ENCODE measurements at places on chromosomes 4 and X.

- no peak for DNase-seq
These were observed 19.0 kb downstream of the ATP8A1 start for GRCh38 chr4:42637867-42638266.

DNA sequence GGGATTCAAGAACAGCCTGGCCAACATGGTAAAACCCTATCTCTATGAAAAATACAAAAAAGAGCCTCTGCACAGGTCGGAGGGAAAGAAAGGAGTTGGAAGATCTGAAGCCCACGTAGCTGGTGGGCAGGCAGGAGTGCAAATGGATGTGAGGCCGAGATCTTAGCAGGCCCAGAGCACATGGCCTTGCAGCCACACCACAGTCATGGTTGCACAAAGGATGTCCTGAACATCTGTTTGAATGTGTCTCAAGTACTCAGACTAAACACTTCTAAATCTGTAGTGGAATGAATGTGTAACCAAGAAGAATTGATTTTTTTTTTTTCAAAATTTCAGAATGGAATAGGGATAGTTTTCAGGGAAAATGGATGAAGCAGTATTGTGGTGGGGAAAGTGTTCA, 10.8 kb downstream of the CA5B start:
- no peak for DNase-seq

GRCh38 chrX:45986971-45987370, 558.2 kb downstream of the ZNF674 start:
- no peak for DNase-seq

GRCh38 chrX:134600714-134601113, 57.6 kb downstream of the PLAC1 start:
- no peak for DNase-seq

DNA sequence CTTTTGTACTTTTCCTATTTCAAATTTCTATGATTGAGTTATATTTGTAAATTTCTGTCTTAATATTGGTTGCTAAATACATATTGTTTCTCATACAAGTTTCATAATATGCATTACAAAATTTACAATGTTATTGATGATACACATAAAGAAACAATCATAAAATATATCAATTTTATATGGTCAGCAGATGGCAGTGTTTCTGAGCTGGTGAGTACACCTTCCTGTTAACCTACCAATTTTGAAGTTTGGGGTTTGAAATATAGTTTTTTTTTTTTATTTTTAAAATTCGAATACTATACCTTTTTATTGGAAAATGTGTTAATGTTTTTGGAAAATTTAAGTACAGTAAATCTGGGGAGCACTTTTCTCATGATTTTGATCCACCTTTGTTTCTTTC, 1953.1 kb upstream of the ADGRL3 start:
- no peak for DNase-seq

DNA sequence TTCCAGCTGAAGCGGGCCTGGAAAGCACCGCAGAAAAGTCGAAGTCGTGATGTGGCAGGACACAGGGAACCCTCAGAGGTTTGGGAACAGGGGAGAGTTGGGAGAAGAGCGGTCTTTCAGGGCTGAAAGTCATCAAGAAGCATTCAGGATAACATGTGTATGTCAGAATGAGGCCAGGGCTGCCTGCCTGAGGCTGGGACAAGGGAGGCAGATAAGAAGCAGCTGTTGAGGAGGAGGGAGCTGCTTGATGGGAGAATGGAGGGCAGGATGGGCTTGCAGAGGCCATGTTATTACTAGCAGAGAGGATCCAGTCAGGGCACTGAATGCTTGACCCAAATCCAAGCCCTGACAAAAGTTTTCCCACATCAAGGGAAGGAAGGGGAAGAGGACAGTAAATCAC, 132.0 kb downstream of the ATG4A start:
- DNase-seq = no peak

DNA sequence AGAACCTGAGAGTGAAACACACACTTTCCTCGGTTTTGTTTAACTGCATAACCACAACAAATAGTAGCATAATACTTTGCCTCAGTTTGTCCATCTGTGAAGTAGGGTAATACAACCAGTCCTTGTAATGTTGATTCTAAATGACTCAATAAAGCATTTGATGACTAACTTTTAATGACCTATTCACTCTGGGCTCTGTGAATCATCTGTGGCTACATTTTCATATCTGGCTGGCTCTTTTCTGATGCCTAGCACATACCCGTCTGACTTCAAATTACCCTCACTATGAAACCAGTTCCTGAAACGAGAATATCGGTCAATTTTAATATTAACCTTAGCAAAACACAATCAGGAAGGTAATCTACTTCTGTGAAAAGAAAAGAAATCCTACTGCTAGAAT, 151.0 kb downstream of the SH2D1A start:
- no peak for DNase-seq

DNA sequence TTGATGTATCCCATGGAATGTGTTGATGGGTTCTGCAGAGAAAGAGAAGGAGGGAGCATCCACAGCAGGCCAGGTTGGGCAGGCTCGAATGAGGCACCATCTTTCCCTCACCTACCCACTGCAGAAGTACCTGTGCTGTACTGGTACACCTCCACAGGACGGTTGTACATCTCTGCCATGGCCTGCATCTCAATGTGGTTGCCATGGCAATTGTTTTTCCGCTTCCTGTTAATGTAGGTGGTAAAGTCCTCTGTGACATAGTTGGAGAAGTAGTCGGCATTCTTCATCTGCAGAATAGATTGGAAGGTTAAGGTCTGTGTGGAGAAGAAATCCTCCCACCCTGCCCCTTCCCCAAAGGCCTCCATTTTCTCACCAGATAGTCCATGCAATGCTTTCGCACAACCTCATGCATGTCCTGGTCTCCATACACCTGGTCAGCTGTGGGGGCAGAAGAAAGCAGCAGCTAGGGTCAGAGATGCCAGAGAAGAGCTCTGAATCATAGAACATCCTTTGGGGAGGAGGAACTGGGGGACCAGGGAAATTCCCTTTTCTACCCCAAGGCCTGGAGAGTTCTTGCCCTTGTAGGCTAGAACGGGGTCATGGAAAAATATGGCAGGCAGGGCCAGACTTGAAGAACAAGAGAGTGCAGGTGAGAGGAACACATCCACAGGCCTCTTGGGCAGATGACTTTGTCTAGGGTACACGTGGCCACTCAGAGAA, 15.9 kb upstream of the PIM2 start:
- no peak for DNase-seq

GRCh38 chr4:108168160-108168670, 517 bp downstream of the LEF1 start:
- DNase-seq = no peak

All from GOT3 (cell line).